Eye (tissue), 1 donor: ENCODE measurements at places on chromosomes 4 and X.

DNA sequence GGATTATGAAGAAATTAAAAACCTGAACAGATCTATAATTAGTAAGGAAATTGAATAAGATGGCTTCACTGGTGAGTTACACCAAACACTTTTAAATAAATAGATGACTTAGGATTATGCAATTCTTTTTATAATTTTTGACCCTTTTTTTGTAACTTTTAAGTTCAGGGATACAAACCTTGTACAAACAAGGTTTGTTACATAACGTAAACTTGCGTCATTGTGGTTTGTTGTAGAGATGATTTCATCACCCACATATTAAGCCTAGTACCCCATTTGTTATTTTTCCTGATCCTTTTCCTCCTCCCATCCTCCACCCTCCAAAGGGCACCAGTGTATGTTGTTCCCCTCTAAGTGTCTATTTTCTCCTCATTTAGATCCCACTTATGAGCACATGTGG is 75.7 kb downstream of the CPEB2 start:
- no peak for DNase-seq

- no peak for DNase-seq
These were observed 124.5 kb downstream of the NPNT start for GRCh38 chr4:106019771-106020170.

DNA sequence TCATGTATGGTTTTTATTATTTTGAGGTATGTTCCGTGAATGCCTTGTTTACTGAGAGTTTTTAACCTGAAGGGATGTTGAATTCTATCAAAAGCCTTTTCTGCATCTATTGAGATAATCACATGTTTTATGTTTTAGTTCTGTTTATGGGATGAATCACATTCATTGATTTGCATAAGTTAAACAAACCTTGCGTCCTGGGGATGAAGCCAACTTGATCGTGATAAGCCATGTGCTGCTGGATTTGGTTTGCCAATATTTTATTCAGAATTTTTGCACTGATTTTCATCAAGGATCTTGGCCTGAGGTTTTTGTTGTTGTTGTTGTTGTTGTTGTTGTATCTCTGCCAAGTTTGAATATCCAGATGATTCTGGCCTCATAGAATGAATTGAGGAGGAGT is 43.8 kb downstream of the CDX4 start:
- peak; percentile 30 for DNase-seq

DNA sequence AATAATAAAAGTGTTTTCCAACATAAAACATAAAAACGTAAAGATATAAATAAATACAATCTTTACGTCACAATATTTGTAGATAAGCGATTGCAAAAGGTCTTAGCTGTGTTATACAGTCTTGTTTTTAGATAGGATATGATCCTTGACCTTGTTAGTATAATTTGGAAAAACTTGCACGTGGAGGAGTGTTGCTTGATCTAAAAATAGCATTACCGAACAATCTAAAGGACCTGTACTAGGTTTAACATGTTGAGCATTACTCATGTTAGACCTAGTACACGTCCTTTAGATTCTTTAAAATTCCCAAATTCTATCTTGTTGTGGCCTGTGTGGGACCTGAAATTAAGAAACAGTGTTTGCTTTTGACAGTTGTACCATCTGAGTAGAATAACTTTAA is 1.6 kb downstream of the METAP1 start:
- DNase-seq, result no peak

GRCh38 chrX:97672608-97673007 is 788.9 kb downstream of the RPA4 start:
- no peak for DNase-seq

GRCh38 chr4:47774079-47774478 is 63.8 kb downstream of the CORIN start:
- no peak for DNase-seq

- DNase-seq, result no peak
These were observed 19.8 kb downstream of the BEX3 start for GRCh38 chrX:103396186-103396585.

- DNase-seq, result no peak
These were observed 322.9 kb downstream of the ANKRD50 start for GRCh38 chr4:124389591-124389990.
